Retina (tissue), 1 donor: ENCODE measurements at places on chromosomes 1 and 21.

- no peak for DNase-seq
Observed at GRCh38 chr1:109846846-109847245, 63.8 kb upstream of the CSF1 start.

GRCh38 chr1:168297019-168297730 lies 16.5 kb downstream of the TBX19 start:
- DNase-seq = no peak

GRCh38 chr1:16900751-16901150 lies 5.0 kb downstream of the RNU1-2 start:
- no peak for DNase-seq

DNA sequence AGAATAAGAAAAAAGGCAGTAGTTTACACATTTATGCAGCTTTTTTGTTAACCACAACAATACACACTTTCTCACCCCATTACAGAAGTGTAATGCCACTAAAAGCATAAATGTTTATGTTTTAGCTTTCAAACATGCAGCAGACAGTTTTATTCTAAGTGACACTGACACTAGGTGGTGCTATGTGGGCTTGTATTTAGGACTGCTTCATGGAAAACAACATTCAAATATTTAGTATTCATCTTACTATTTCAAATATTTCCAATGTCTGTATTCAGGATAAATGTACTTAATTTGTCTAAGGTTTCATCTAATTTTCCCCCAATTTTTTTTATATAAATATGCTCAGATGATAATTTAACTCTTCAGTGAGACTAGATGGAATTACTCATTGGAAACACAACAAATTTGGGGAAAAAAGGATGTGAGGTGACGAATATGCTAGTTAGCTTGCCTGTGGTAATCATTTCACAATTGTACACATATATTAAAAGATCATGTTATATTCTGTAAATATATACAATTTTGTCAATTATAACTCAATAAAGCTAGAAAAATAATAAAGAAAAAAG lies 71.4 kb downstream of the USP1 start:
- no peak for DNase-seq

- DNase-seq = no peak
Observed at GRCh38 chr1:208851366-208851765, 607.2 kb upstream of the PLXNA2 start.

DNA sequence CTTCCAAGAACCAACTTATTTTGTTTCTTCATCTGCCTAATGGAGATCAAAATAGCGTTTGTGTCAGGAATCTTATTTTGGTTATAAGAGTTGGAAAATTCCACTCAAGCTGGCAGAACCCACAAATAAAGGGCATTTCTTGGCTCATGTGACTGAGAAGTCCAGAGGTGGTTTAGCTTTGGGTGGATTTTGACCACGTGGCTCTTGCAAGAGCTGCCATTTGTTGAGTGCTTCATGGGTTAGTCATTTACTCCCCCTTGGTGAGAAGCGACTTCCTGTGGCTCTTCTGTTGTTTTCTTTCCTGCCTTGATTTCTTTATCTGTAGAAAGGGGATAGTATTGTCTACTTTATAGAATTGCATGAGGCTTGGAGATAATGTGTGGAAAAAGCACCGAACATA lies 9.5 kb upstream of the RNF186 start:
- DNase-seq = no peak

DNA sequence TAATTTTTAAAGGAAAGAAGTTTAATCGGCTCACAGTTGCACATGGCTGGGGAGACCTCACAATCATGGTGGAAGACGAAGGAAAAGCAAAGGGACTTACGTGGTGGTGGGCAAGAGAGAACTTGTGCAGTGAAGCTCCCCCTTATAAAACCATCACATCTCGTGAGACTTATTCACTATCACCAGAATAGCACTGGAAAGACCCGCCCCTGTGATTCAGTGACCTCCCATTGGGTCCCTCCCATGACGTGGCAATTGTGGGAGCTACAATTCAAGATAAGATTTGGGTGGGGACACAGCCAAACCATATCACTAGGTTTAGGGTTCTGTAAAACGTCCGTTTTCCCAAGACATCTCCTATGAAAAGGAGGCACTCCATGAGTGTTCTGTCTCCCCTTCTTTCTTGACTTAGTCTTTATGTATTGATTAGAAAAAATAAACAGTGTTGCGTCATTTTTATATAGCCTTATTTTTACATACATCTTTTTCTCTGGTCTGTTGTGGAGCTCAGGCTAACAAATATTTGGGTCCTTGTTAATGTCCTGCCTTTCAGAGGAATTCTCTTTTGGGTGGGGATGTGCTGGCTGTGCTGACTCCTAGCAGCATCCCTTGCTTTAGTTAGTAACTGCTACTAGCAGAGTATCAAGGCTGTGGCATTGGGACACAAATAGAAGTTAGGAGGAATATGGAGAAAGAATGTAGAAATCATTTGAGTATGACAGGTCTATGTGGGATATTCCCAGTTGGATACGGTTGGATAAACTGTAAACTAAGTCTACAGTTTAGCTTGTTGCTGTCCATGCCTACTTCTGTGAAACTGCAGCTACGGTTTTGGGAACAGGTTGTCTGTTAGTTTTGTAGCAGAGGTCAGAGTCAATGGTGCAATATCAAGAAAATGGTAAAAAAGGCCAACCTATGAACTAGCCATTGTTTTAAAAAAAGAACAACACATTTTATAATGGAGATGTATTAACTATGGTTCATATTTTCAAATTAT lies 23.5 kb downstream of the BACH1 start:
- no peak for DNase-seq

GRCh38 chr1:156483397-156483796 lies 17.2 kb downstream of the MEF2D start:
- no peak for DNase-seq
